ENCODE measurements at places on chromosomes 2 and 18.

- DNase-seq = no peak
Observed at GRCh38 chr2:216539791-216540241, 41.2 kb downstream of the RPL37A start.

DNA sequence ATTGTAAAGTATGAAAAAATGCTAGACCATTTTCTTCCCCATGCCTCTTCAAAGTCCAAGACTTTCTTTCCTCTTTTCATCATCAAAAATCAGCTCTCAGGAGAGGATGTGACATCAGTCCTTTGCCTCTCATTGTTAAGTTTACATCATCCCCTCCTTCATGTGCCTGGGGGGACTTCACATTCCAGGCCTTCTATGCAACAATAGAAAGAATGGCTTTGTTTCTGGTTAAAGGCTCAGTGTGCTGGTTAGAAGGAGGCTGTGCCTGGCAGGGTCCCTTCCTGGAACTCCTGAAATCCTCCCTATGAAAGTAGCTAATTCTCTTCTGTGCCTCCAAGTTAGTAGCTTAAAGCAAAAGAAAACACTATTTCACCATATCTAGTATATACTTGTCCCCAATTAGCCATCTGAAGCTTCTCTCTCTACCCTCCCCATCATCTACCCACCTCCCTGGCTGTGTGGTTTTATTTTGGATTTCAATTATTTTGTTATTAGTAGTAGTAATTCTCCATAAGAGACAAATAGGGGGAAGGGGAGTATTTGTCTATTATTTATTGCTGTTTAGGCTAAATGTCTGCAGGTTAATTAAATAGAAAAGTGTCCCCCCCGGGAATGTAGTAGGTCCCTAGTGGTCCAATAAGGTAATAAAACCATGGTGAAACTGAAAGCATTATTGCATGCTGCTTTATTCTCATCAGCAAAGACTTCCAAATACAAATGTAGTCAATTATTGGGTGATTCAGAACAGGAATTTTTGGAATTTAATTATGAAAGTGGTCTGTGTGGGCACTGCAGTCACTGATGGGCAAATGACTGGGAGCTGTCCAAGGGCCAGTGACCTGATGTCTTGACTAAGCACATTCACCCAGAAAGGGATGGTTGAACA is 69.0 kb downstream of the CPO start:
- DNase-seq = no peak

GRCh38 chr2:179932786-179933185 is 71.4 kb upstream of the ZNF385B start:
- no peak for DNase-seq

- DNase-seq = no peak
Observed at GRCh38 chr18:75341267-75341666, 86.2 kb downstream of the SMIM21 start.

GRCh38 chr2:219918254-219918653 is 290.8 kb downstream of the SLC4A3 start:
- DNase-seq = no peak

DNA sequence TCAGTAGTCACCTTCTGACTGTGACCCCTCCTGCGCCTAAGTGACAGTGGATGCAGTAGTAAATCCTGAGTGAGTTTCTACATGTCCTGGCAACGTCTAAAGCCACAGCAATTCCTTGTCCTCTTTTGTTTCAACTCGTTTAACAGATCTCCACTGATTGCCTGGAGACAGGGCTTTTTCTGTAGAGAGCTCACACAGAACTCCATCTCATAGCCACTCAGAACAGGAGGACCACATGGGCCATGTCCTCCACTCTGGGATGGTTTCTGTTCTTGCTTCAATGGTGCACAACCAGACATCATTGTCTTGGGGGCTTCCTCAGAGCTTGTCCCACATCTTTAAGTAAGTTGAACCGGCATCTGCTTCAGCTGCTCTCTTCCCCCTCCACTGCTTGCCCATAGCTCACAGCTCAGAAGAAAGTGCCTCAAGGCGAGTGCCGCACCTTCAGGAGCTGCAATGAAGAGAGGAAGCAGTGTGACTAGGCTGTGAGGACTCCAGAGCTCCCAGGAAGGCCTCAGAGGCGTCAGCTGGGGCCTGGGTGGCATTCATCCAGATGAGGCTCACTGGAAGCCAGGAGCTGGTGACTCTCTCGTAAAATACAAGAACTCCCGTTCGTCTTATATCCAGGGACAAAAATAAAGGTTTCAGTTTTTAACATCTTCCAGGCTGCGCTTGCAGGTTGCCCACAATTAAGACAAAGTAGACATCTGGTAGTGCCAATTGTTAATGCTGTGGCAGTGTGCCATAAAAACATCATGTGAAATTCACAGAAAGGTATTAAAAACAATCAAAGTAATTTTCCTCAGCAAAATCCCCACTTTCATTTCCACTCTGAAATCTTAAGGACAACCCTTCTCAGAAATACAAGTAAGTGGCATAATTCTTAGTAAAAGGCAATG is 37.3 kb downstream of the ST3GAL5 start:
- no peak for DNase-seq

All from Jurkat, Clone E6-1 (cell line).